T-cell (primary cell): ENCODE measurements at places on chromosomes 2 and 18.
A peak's percentile ranks its signal among the peaks of the same experiment; 100 is the strongest.

DNA sequence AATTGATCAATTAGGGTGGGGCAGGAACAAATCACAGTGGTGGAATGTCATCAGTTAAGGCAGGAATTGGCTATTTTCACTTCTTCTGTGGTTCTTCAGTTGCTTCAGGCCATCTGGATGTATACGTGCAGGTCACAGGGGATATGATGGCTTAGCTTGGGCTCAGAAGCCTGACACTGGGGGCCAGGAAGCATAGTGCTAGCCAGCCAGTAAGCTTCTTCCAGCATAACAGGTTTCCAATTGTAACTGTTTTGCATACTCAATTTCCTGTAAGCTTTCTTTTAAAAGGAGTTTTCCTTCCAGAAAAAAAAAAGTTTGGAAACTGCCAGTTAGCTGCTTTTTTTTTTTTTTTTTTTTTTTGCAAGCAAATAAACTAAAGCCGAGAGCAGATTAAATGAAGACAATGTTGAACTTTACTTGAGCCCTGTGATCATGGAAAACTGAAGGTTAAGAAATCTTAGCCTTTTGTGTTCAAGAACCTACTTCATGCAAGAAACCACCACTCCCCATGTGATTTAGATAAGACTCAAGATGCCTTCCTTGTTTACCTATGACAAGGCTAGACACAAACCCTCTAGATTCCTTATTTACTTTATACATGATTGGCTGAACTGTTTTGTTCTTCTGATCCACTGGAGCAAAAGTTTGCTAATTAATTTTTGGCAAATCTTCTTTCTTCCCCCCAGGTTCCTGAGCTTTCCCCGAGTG, 126.9 kb upstream of the LINC00305 start:
- no peak for DNase-seq

GRCh38 chr18:2212598-2213205, 358.6 kb downstream of the METTL4 start:
- DNase-seq: no peak

GRCh38 chr2:233413559-233414272, 59.4 kb downstream of the DGKD start:
- peak; percentile 50 for DNase-seq

GRCh38 chr18:21714474-21714873, 9.9 kb upstream of the ABHD3 start:
- DNase-seq: no peak

DNA sequence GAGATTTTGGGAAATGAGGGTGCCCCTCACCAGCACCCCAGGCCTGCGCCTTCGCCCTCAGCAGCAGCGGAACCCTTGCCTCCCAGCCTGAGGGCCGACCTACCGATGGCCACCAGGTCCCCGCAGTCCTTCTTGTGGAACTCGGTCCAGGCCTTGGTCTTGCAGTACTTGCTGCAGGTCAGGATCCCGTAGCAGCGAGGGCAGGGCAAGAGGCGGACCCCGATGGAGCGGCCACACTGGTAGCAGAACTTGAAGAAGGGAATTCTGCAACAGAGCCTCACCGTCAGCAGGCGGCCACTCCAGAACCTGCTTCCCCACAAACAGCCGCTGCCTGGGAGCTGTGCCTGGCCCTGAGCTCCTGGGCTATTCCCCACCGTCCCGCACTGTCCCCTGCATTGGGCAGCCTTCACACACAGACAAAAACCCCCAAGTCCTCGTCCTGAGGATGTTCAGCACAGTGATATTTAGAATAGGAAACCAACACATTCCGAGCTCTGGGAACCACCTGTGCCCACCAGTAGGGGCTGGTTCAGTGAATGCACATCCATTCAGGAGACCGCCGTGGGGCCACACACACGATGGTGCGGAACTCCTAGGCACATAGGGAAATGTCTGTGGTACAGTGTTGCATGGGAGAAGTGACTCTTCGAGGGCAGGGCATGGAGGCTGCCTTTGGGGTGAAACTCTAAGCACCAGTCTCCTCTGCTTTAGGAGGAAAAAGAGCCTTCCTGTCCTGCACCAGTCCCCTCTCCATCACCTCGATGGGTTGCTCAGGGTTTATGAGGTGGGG, 45.6 kb downstream of the GPC1 start:
- DNase-seq: no peak

- no peak for DNase-seq
Observed at GRCh38 chr2:189581354-189582139, 961 bp upstream of the SLC40A1 start.

DNA sequence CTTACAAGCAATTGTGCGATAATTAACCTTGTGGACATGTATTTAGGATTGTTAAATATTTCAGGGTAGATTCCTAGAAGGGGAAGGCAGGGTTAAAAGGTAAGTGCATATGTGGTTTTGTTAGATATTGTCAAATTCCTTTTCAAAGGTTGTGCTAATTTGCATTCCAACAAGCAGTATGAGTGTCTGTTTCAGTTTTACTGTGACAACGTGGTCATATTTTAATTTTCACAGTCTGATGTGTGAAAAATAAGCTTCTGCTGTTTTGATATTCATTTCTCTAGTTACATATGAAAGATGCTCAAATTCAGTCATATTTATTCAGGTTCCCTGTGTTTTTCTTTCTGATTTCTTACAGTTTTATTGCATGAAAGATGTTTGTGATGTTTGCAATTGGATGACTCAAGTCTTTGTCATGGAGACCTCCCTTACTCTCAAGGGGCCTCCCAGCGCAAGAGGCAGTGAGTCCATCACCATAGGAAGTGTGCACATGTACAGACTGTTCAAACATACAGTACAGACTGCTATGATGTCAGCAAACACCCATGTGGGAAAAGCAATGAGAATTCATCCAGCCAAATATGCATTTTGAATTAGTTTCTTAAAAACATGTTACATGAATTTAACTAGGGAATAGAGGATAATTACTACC, 310.8 kb downstream of the GALR1 start:
- no peak for DNase-seq

- no peak for DNase-seq
Observed at GRCh38 chr2:235140801-235141081, 188.9 kb downstream of the SH3BP4 start.

GRCh38 chr2:209956271-209956670, 46.2 kb upstream of the RPE start:
- DNase-seq: no peak

DNA sequence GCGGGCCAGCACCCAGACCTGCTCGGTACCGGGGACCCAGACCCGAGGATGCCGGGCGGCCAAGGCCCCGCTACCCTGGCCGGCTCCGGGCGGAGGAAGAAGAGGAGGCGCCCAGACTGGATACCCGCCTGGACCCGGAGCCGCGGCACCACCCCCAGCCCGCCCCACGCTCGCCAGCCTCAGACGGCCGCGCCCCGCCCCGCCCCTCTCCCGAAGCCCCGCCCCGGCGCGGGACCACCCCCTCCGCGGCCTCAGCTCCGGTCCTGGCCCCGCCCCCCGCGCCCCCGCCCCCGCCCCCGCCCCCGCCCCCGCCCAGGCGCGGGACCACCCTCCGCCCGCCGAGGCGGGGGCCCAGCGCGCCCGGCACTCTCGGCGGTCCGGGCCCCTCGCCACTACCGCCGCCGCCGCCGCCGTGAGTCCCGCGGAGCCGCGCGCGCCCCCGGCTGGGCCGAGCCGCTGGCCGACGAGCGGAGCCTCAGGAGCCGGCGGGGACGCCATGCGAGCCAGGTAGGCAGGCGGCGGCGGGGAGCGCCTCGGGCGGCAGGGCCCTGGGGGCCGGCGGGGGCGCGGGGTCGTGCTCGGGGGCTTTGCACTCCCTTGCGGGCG, at the start of gene SH3BP4:
SH3BP4 (plus strand) TSS at position 354 of the 606 bp plus-strand sequence. CDS start 82,986 bp downstream, outside the sequence.
- no peak for DNase-seq

DNA sequence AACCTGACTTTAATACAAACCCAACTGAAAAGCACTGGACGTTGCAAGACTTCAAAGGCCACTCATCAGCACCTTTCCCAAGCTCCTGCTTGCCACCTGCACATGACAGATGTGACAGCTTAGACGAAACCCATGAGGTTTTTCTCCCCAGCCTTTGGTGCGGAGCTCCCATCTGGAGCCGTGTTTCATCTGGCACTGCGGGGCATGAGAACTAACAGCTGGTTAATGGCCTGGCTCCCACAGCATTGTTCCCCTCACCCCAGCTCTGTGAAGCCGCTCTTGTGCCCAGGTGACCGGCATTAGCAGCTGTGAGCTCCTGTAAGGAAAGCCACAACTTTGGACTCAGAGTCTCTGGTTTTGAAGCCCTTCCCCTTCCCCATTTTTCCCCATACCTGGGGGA, 50.9 kb downstream of the GALR1 start:
- no peak for DNase-seq

DNA sequence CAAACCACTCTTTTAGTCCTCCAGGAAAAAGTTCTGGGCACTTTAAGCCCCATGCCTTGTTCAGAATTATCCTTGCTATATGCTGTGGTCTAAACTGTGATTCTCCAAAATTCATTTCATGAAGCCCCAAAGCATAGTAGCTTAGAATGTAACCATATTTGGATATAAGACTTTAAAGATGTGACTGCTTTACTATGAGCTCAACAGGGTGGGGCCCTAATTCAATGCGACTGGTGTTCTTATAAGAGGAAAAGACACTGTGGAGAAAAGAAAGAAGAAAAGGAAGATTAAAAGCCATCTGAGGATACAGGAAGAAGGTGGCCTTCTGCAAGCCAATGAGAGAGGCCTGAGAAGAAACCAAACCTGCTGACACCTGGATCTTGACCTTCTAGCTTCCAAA, 174.8 kb downstream of the GALNT13 start:
- no peak for DNase-seq

DNA sequence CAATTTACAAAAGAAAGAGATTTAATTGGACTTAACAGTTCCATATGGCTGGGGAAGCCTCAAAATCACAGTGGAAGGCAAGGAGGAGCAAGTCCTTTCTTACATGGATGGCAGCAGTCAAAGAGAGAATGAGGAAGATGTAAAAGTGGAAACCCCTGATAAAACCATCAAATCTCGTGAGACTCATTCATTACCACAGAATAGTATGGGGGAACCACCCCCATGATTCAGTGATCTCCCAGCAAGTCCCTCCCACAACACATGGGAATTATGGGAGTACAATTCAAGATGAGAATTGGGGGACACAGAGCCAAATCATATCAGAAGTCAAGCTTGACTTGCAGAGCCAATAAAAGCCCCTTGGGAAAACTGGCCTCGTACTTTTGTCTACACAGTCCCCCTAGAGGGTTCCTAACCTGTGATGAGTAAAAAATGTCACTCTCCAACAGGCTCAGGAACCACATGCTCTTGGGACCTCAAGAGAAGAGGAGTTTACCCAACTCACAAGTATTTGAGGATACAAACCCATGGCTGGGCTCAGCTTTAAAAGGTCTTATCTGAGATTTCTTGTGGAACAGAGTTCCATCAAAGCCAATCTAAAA, 11.2 kb upstream of the INPP4A start:
- no peak for DNase-seq
